ENCODE measurements at places on chromosomes 16 and 17. TPM values are rescaled to one million over a fixed set of nuclear protein-coding genes. Genes with fewer than 3 reads are reported as not detected.

MARF1 gene
- 15.9 TPM for total RNA-seq

NPIPB6 gene
- total RNA-seq = 0.55 TPM

MAP2K3 gene
- 27.0 TPM for total RNA-seq

PHOSPHO1 gene
- 0.50 TPM for total RNA-seq

SOX9 gene
- total RNA-seq = 2.2 TPM

POLR2A gene
- total RNA-seq = 20.6 TPM

ANKFN1 gene
- total RNA-seq = 0.32 TPM
